ENCODE measurements at places on chromosomes 2 and 18. TPM values are rescaled to one million over a fixed set of nuclear protein-coding genes. Genes with fewer than 3 reads are reported as not detected.

GRCh38 chr18:61738488-61738887, 154.3 kb downstream of the RNF152 start:
- H3K27me3 ChIP-seq = no peaks in the 10 kb centered on the region
- peaks cover 36% of the 10 kb centered on the region for H3K4me1 ChIP-seq
- no peak overlapping the region for H3K4me3 ChIP-seq

Gene VWC2L
- not detected for total RNA-seq

- no peak overlapping the region for H3K4me3 ChIP-seq
- DNase-seq = no peak
- no peaks in the 10 kb centered on the region for H3K36me3 ChIP-seq
- H3K27ac ChIP-seq = no peak overlapping the region
These were observed 7.9 kb upstream of the TEX51 start for GRCh38 chr2:126890551-126891450.

Gene GCA
- total RNA-seq = 6.4 TPM

DNA sequence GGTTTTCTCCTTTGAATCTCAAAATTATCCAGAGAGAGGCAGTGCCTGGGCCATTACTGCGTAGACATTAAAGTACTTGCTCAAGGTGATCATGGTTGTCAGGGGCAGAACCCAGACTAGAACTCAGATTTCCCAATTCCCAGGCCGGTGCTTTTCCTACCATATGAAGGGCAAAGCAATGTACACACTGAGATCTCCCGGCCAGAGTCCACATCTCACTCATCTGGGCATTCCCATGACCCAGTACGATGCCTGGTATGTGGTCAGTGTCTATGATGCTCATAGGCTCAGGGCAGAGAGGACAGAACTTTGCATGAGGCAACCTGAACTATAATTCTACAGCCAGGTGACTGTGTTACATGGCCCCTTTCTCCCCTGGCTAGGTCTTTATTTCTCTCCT, 531.4 kb downstream of the TDRD15 start:
- H3K27me3 ChIP-seq = no peaks in the 10 kb centered on the region
- DNase-seq = no peak
- no peaks in the 10 kb centered on the region for H3K4me1 ChIP-seq
- no peak overlapping the region for H3K4me3 ChIP-seq
- H3K36me3 ChIP-seq = no peaks in the 10 kb centered on the region
- H3K27ac ChIP-seq = no peak overlapping the region

Gene SPATS2L
- total RNA-seq = 105 TPM

GRCh38 chr2:234305846-234306245, 191.0 kb downstream of the ARL4C start:
- DNase-seq = no peak
- no peaks in the 10 kb centered on the region for H3K4me1 ChIP-seq
- no peaks in the 10 kb centered on the region for H3K36me3 ChIP-seq
- H3K27ac ChIP-seq = no peak overlapping the region

DNA sequence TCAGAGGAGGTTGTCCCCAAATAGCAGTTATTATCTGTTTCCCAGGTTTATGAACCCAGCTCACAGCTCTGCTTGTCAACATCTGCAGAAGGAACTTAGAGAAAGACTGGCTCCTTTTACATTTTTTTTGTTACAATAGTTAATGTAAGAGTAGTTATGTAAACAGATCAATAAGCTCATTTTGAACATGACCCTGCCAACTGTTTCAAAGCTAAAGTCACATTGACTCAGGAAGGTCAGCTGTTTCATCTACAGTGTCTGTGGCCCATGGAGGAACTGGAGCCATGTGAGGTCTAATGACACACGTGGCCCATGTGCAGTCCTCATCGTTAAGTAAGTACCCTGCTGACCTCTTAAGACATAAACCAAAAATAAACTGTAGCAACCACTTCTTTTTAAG, 97.1 kb downstream of the SH3RF3 start:
- no peak for DNase-seq
- H3K36me3 ChIP-seq = no peaks in the 10 kb centered on the region
- H3K4me3 ChIP-seq = no peak overlapping the region
- no peaks in the 10 kb centered on the region for H3K4me1 ChIP-seq
- no peaks in the 10 kb centered on the region for H3K27me3 ChIP-seq

Gene TUBA3E
- 44.7 TPM for total RNA-seq

DNA sequence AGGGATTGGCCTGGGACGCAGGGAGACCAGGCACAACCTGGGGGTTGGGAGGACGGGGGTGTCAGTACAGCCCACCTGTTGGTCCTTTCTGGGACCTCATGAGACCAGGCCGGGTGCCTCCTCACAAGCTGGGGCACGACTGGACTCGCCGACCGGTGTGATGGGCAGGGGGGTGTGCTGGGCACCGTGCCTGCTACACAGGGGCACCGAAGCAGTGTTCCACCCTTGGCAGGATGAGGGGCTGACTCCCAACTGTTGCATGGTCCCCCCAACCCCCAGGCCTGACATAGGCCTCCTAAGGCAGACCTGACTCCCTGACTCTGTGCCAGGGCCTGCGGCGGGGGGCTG, 256.7 kb downstream of the ATAD2B start:
- H3K4me3 ChIP-seq = no peak overlapping the region
- H3K36me3 ChIP-seq = no peaks in the 10 kb centered on the region
- peaks cover 21% of the 10 kb centered on the region for H3K4me1 ChIP-seq

Gene COLEC12
- 8.0 TPM for total RNA-seq

DNA sequence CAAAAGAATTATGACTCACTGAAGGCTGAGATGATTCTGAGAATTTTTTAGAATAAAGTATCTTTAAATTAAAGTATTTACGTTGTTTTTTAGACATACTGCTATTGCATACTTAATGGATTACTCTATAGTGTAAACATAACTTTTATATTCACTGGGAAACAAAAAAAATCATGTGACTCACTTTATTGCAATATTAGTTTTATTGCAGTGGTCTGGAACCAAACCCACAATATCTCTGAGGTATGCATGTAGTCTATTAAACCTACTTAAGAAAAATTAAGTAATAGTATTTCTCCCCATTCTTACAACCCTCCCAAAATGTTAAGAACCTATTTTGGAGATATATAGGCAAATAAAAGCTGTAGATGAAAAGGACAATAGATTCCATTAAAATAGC, 142.9 kb upstream of the ZNF521 start:
- no peaks in the 10 kb centered on the region for H3K27me3 ChIP-seq
- no peak for DNase-seq

DNA sequence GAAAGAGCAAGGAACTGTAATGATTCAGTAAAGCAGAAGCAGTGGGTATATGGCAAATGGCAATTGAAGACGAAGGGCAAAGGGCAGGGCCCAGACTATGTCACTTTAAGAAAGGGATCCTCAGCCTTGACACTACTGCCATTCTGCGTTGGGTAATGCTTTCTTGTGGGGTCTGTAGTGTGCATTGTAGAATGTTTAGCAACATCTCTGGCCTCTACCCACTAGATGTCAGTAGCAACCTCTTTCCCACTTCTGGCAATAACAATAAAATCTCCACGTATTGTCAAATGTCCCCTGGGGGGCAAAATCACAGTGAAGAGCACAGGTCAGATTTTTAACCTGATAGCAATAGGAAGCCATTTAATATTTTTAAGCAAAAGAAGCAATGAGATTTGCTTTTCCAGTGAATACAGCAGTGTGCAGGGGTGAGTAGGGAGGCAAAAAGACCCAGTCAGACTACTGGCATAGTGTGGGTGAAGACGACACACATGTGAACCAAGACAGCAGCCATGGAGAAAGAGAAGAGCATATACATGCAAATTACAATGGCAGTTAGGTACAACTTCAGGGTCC, 209.5 kb downstream of the DYM start:
- no peak overlapping the region for H3K4me3 ChIP-seq
- H3K36me3 ChIP-seq = peaks cover 16% of the 10 kb centered on the region
- H3K4me1 ChIP-seq = no peaks in the 10 kb centered on the region
- H3K27me3 ChIP-seq = no peaks in the 10 kb centered on the region
- no peak overlapping the region for H3K27ac ChIP-seq
- no peak for DNase-seq

Data from heart left ventricle (tissue), 16 donors.